GF-D8 (cell line): ENCODE measurements at places on chromosomes 6 and 20.

- DNase-seq = peak; percentile 70
These were observed 23.3 kb downstream of the NQO2 start for GRCh38 chr6:3022765-3023662.

DNA sequence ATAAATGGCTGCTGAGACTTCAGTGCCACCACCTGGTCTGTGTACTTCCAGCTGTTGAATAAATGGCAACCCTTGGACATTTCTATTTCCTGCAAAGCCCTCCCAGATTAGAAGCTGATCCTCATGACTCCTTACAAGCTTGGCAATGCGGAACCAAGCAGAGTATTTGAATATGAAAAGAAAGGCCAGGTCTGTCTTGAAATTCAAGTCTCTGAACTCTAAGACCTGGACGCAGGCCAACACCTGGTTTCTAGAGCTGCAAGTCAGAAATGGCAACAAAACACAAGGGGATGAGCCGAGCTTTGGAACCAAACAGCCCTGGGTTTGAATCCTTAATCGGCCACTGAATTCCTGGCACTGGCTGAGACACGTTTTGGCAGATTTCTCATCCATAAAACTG lies 353.4 kb downstream of the PTPRT start:
- DNase-seq = no peak

DNA sequence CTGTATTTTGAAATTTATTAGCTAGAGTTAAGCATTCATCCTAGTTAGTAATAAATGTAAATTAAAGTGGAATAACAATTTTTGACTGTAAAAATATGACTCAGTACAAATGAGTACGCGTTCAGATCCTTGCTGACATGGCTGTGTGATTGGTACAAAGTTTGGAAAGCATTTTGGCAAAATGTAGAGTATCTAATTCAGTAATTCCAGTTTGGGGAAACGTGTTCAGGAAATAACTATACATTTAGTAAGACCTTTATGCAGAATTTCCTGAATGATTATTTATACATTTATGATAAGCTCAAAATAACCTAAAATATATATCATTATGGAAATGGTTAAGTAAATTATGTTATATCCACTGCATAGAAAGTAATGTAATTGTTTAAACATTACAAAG lies 8.0 kb downstream of the VTA1 start:
- DNase-seq = no peak

DNA sequence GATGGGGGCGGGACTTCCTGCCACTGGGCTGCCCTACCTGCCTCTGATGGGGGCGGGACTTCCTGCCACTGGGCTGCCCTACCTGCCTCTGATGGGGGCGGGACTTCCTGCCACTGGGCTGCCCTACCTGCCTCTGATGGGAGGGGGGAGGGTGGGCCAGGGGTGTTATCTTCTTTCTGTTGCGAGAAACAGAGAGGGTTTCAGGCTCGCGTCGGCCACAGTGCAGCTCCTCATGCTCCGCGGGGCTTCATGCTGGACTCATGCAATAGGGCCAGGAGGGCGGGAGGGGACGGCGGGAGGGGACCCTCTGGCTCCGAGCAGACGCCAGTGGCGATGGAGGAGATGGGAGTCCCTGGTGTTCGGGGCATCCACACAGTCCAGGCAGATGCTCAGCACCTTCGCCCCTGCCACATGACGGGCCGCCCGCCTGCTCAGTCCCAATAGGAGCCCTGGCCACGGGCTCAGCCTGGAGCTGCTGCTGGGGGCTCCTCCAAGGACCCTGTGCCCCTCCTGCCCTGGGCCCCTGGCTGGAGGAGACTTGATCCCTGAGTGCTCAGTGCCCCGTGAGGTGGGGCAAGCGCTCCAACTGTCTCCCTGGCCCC lies 48.8 kb upstream of the CHRNA4 start:
- no peak for DNase-seq

- DNase-seq = no peak
These were observed 17.3 kb upstream of the POU5F1 start for GRCh38 chr6:31187780-31188194.

- DNase-seq = no peak
These were observed 79.0 kb downstream of the SH3BGRL2 start for GRCh38 chr6:79710127-79710526.

- no peak for DNase-seq
These were observed 1.7 kb downstream of the AFDN start for GRCh38 chr6:167828325-167828956.

- DNase-seq = no peak
These were observed 1.4 kb upstream of the LEMD2 start for GRCh38 chr6:33790379-33790778.

- no peak for DNase-seq
These were observed 52.0 kb upstream of the PRELID3B start for GRCh38 chr20:59094576-59094975.

GRCh38 chr6:147390909-147391536 lies 117.5 kb upstream of the SAMD5 start:
- no peak for DNase-seq

DNA sequence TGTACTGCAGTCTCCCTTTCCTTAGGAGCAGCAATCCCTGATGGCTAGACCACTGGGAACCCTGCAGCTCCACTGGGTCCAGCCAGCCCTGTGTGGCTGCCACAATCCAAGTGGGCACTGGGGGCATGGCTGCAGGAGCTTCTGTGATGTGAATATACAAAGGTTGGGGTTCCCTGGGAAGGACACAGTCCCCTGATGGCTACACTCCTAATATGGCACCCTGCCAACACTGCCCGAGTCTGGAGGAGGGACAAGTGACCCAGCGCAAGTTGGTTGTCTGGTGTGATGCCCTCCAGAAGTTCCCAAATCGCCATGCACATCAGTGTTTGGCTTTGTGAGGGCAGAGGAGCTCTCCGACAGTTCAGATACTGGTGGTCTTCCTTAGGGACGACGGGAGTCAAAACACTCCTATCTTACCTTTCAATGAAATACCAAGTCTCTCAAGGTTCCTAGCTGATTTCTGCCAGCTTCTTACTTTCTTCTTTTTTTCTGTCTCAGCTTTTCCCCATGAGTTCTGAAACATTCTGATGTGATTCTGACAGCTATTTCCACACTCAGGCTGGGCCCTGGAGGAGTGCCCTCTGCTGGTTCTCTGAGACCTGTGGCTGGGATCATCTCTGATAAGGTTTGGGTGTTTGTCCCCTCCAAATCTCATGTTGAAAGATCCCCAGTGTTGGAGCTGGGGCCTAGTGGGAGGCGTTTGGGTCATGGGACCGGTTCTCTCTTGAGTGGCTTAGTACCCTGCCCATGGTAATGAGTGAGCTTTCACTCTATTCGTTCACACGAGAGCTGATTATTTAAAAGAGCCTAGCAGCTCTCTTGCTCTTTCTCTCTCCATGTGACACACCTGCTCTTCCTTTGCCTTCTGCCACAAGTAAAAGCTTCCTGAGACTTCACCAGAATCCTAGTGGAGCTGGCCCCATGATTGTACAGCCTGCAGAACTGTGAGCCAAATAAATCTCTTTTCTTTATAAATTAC lies 15.5 kb upstream of the ZFP57 start:
- no peak for DNase-seq

DNA sequence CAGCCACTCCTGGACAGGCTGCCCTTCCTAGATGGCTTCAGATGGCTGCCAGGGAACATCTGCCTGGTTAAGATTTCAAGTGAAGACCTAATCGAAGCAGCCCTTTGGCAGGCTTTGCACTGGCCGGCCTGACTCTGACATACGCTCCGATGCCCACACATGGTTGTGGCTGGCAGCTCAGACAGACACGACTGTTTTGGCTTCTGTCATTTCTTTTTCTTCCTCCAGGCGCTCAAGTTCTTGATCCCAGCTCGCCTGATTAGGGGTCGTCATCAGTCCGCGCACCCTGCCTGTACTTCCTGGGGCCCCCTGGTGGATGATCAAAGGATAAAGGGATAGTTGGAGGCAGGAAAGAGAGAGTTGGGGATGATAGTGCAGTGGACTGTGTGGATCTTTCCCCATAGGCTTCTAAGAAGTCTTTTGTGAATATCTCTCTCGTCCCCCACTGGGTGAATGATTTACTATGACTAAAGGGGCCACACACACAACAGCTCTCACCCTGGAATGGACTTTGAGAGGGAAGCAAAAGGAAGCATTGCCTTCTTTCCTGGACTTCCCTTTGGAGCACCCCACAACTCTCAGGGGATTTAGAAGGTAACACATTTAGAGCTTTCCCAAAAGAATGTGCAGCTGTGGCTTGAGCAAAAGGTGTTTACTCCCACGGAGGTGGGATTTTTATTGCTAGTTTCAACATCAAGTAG lies 21.4 kb upstream of the TRAM2 start:
- DNase-seq = no peak

DNA sequence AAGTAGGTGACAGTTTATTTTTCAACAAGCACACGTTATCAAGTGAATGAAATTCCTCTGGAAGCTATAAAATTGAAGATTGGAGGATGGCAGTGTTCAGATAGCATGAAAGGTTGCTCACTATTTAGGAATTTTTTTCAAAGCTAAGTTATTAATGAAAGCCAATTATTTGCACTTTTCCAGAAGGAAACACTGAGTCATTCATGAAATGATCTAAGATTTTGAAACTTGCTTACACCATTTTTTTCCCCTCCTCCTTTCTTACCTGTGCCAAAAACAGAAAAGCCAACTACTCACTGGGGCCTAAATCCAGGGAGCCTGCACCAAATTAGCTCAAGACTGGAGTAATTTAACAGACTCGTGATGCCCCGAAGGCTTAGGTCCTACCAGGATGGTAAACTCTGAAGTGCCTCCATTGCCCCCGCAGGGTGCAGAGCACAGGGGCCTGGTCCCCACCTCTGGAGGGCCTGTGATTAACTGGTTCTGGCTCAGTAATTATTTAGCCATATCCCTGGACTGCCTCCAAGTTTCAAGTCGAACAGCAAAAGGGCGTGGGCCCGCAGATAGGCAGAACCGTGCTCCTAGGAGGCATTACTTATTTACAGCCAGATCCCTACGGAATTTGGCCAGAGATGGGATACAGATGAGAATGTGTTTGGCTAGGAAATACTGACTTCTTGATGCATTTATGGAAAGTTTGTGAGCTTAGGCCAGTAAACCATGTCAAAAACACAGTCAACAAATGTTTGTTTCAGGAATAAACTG lies 28.0 kb upstream of the ZNF217 start:
- peak; percentile 74 for DNase-seq

- no peak for DNase-seq
These were observed 798.3 kb upstream of the SLC35B3 start for GRCh38 chr6:9233686-9234085.

- DNase-seq = no peak
These were observed 394.5 kb downstream of the PLCB1 start for GRCh38 chr20:8526610-8527009.

DNA sequence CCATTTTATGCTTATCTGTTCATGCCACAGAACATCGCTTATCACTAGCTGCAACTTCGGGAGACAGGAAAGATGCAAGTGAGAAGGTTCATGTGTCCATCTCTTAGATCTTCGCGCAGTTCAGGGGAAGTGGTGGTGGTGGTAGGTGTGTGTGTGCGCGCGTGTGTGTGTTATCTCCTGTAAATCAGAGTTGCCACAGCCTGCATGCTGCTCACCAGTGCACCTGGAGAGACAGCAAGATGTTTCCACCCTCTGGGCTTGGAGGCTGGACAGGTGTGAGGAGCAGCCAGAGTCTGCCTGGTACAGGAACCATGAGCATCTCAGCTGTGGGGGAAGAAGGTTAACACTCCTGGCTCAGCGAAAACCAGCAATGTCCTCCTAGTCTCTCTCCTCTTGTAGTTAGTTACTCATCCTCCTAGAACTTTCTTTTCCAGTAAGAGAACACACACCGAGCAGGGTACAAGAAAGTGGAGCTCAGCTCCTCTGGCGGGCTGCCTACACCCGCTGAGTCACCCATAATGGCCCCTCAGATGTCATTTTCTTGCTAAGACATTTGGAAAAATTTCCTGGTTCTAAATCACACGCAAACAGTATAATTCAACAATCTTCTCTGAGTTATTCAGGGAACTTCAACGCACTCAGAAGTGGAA lies 5.1 kb upstream of the TUBB1 start:
- no peak for DNase-seq

DNA sequence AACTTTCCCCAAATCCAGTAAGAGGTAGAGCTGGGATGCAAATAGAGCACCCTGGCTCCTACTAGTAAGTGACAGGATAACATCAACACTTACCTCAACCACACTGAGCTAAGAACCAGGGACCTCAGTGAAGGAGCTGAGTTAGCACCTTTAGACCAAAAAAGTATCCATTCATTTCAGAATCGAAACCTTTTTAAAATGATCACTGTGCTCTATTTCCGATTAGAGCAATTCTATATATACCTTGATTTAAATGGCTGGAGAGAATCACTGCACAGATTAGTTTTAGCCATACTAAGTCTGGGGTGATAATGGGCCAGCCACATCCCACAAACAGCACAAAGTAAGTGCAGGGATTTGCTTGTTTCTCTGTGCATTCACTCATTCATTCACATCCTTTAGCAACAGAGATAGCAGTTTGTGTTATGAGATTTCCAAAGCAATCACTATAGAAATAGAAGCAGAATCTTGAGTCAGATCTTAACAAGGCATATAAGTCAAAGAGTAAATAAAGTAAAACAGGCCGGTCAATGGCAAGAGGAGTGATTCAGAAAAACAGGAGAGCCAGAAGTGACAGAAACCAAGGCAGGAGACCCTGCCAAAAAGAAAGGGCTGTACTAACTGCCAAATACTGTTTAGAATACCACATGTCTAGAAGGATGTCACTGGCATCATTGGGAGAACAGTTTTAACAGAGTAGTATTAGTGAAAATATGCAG lies 136.3 kb downstream of the KIF13A start:
- DNase-seq = no peak

DNA sequence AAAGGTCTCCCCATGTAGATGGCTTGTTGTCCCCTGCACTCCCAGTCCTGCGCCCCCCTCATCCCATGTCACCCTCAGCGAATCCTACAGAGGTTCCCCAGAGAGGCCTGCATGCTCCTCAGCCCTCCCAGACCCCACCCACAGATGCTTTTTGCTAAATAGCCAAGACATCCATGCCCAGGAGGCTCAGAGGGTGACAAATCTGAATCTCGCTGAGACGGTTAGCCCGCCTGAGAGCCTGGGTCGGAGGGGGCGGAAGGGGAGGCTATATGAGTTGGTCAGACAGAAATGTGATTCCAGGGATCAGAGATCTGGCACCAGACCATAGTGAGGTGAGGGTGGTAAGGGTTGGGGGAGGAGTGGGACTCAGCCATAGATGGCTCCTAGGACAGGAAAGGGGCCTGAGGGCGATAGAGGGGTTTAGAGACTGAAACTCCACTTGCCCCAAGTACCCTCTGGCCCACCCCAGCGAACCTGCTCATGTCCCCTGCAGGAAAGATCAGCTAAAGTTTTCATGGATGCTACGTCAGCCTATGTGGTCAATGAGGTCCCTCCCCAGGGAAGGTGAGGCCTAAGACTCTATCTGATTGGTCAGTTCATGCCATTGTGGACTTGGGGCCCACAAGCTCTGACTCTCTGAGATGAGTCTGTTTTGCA lies 33.2 kb downstream of the TFEB start:
- no peak for DNase-seq
